Stimulated activated memory B cell treated with anti-CD40 and anti-IgM and Interleukin-4, amounts not matched to agents 10 μg/mL and 1 μg/mL and 100 μg/mL, for 72 hours (primary cell): ENCODE measurements at places on chromosomes 4 and X.

DNA sequence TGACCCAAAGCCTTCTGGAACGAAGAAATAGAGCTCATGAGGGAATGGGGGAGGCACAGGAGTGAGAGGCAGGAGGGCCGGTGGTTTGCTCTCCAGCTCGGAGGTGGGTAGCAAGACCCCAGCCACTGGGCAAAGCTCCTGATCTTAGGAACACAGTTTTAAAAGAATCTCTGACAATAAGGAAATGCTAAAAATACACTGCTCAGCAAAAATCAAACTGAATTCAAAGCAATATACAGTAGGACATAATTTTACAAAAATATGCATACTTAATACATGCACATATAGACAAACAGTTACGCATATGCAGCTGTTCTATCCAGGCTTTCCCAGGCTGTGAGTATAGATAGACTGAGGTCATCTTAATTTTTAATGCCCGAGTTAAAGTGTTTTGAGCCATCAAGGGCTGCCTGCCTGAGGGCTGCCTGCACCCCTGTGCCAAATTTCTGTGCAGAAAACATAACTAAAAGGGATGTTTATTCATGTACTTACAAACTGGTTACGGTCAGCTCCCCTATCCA is 6.9 kb downstream of the GPR50 start:
- ATAC-seq, result no peak

- ATAC-seq, result no peak
Observed at GRCh38 chr4:6420972-6421371, 51.4 kb downstream of the PPP2R2C start.

DNA sequence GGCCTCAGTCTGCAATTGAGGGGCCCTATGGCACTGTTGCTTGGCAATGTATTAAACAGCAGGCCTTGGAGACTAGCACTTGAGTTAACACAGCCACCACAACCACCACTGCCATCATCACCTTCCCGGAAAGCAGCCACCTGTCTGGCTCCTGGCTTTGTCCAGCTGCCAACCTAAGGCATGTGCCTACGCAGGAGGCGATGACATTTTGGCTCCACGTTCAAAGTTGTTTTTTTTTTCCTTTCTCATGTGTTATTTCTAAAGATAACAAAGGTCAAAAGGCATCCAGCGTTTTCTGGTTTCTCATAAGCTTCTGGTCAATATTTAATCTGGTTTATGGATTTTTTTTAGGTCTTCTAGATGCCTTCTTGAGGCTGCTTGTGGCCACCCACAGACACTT is 7.5 kb downstream of the CLDN2 start:
- ATAC-seq, result no peak

DNA sequence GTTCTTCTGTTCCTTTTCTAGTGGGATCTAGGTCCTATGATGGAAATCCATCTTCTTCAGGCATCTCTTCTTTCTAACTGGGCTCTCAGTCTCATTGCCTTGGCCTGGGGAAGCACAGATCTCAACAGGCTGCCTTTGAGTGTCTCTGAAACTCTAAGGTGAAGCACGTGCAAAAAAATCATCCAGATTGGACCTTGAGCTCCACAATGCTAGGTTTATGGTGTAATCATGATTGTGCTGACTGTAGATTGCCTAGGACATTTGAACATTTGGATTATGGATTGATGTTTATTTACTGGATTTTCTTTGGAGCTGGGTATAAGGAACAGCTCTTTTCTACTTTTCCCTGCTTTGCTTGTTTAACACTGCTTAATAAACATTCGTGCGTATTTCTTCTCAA is 191.5 kb upstream of the NR3C2 start:
- ATAC-seq, result no peak

- no peak for ATAC-seq
Observed at GRCh38 chrX:53481816-53482465, 47.8 kb upstream of the HSD17B10 start.

- ATAC-seq, result peak; percentile 32
Observed at GRCh38 chr4:10095296-10095991, 21.2 kb downstream of the WDR1 start.

GRCh38 chr4:98612318-98613250 is 45.8 kb downstream of the TSPAN5 start:
- peak; percentile 73 for ATAC-seq

DNA sequence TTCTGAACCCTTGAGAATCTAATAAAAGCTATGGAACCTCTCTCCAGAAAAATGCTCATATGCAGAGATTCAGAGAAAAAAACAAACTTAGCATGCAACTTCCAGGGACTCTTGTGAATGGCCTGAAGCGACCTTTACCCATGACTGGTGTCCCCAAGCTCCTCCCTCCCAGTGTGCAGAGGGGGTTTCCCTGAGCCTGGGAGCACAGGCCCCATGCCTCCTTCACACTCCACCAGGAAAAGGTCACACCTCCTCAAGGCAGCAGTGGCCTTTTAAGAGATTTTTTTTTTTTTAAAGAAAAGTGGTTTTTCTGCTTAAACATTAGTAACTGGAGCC is 13.3 kb upstream of the UBA6 start:
- ATAC-seq, result peak; percentile 92
